Eye (tissue), 1 donor: ENCODE measurements at places on chromosomes 1 and 21.

- no peak for DNase-seq
These were observed 24.1 kb upstream of the RABGAP1L start for GRCh38 chr1:174135211-174135610.

DNA sequence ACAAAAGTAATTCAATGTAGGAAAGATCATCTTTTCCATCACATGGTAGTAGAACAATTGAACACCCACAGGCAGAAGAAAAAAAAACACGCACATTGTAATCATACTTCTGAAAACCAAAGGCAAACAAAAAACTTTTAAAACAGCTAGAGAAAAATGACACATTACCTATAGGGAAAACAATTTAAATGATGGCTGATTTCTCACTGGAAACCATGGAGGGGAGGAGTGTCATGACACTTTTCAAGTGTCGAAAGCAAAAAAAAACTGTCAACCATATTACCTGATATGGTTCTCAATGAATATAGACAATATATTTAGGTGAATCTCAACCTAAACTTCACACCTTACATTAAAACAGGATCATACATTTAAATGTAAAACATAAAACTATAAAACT is 776 bp upstream of the SLAMF7 start:
- no peak for DNase-seq

- no peak for DNase-seq
These were observed 760 bp upstream of the NPHP4 start for GRCh38 chr1:5992814-5993555.

- no peak for DNase-seq
These were observed 45.9 kb downstream of the SAMD13 start for GRCh38 chr1:84347271-84347931.

DNA sequence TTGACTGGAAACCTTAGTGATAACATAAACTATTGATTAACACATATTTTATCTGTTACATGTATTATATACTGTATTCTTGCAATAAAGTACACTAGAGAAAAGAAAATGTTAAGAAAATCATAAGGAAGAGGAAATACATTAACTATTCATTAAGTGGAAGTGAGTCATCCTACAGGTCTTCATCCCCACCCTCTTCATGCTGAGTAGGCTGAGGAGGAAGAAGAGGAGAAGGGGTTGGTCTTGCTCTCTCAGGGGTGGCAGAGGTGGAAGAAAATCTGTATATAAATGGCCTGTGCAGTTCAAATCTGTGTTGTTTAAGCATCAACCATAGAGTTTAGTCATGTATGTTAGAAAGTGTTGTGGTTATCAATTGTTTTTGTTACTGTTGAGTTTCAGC is 66.1 kb upstream of the CHODL start:
- DNase-seq: no peak

GRCh38 chr1:41540886-41541591 is 56.6 kb upstream of the EDN2 start:
- DNase-seq: no peak

DNA sequence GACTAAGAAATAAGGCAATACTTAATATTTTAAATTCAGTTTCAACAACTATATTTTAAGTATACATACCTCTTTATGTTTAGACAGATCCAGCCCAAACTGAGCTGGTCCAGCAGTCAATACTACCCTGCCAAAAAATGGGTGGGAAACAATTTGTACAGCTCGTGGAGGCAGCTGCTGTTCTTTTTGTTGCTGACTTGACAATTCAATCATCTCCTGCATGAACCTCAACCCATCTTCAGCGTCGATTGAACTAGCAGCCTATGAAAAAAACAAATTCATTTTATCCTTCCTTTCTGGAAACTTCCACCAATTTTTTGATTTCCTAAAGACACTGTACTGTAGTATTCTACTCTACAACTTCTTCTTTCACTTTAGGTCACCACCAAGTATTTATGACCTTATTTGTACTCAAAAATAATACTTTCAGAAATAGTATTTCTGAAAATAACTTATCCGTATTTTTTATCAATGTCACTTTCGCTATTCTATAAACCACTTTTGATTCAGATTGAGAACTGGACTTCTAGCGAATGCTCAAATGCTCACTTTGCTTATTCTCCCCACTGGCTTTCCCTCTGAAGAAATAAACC is 46.5 kb downstream of the EDEM3 start:
- DNase-seq: no peak

- DNase-seq: no peak
These were observed 111.7 kb downstream of the DUSP10 start for GRCh38 chr1:221630236-221630635.

DNA sequence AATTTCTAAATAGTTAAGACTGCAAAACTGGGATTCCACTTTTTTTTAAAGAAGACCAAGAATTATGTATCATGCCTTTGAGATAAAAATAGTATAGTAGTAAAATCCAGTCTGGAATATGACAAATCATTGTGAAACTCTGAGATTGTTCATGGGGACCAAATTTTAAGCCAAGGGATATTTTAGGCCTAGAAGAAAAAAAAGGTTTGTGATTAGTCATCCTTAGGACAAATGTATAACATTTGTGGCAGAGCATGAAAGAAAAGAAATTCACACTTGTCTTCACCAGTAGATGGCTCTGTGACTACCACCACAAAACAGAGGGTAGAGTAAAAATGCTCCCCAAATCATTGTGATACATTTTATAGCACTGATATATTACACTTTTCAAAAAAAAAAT is 226.1 kb downstream of the KCTD3 start:
- DNase-seq: peak; percentile 45

DNA sequence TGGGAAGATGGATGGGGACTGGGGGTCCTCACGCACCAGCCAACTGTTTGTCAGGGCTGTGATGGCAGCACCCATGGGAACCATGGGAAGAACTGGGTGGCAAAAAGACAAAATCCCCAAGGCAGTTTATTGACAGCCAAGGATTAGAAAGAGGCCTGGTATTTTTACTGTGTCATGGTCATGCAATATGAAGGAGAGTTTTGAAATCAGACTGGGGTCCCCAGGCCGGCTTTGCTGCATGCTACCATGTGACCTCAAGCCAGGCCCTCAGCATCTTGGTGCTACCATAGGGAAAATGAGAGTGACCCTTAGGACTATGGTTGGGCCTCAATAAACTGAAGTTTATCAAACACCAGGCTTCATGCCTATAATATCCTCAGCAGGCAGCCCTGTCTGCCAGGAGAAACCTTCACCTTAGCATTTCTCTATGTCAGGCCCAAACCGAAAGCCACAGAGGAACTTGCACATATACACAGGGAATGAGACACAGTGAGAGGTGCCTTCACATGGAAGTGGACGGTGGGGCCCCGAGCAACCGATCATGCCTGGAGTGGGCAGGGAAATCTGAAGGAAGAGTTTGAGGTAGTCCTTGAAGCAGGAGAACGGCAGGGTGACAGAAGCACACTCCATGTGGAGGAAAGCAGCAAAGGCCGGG is 203.2 kb downstream of the HIVEP3 start:
- no peak for DNase-seq

GRCh38 chr1:158728510-158729225 is 8.1 kb upstream of the OR6K3 start:
- no peak for DNase-seq

GRCh38 chr1:32377541-32378220 is 15.3 kb downstream of the TSSK3 start:
- no peak for DNase-seq

DNA sequence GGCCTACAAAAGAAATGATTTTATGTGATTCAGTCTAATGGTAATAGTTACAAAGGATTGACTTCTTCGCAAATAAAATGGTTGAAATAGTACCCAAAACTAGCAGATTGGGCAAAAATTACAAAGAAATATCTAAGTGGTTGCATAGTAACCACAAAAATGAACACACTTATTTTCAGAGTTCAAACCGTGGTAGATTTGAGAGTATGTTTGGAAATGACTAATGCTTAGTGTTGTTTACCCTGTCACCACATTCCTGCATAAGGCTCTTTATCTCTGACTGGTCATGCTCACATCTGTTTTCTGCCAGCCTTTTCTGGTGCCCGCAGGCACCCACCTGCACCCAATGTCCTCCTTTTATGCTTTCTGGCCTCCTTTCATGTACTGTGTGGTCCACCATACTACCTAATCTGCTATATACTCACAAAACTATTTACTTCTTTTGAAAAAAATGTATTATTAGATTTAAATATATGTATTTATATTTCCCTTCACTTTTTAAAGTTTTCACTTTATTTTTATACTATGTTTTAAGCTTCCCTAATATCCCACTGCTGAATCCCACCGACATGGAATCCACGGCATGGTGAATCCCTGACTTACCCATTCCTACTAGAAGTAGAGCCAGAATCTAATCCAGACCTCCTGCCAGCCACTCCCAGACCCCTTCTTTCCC is 30.3 kb downstream of the PTPRC start:
- no peak for DNase-seq

GRCh38 chr1:235767795-235768194 is 98.9 kb downstream of the LYST start:
- no peak for DNase-seq

GRCh38 chr1:60229821-60230220 is 156.3 kb upstream of the C1orf87 start:
- no peak for DNase-seq

GRCh38 chr1:75373542-75374159 is 237.3 kb downstream of the SLC44A5 start:
- DNase-seq: no peak

- peak; percentile 44 for DNase-seq
These were observed 356.8 kb downstream of the LMO4 start for GRCh38 chr1:87685311-87686135.

GRCh38 chr1:55534565-55535121 is 319.5 kb upstream of the USP24 start:
- no peak for DNase-seq

DNA sequence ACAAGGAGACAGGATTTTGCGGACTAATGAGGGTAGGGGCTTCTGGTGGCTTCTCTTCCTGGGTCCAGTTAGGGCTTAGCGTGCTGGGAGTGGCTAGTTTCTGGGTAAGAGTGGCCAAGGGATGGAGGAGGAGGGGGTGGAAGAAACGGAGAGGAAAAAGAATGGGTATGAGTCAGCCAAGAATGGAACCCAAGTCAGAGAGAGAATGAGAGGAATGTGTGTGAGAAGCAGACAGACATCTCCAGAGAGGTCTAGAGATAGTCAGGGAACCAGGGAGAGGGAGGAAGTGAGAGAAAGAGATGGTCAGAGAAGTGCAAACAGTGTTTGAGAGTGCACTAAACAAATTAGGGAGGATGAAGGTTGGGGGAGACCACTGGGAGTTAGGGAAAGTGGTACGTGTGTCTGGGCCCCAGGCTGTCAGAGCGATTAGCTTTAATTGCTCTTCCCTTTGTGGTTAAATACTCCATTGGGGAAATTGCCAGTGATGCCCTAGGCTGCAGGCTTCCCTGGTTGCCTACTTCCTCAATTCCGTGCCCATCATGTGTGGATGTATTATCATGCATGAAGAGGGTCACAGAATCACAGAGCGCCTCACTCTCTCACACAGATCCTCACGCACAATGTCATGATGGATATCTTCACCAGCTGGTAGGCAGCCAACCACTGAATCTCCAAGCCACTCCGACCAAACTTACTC is 1.4 kb downstream of the PEA15 start:
- DNase-seq: peak; percentile 64

GRCh38 chr21:29135481-29135880 is 5.0 kb downstream of the MAP3K7CL start:
- DNase-seq: no peak

- DNase-seq: peak; percentile 80
These were observed 1.5 kb upstream of the KCNH1 start for GRCh38 chr1:211135342-211135950.

GRCh38 chr1:115090540-115090939 is 1.2 kb upstream of the TSPAN2 start:
- no peak for DNase-seq

DNA sequence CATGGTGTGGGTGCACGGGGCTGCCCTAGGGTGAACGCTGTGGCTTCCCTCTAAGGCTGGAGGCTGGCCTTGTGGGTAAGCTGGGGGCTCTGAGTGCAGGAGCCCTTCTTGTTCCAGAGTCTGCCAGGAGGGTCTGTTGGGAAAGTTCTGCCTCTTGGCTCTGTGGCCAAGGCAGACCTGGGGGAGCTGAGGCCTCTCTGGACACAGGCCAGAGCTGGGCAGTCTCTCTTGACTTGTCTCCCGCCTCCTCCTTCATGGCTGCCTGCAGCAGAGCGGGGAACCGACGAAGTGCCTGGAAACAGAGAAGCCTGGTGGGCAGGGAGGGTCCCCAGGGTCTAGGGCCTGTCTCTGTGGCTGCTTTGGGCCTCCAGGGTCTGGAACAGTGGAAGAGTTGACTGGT is 30.3 kb upstream of the PEX10 start:
- no peak for DNase-seq

GRCh38 chr1:23485002-23485332 is 988 bp upstream of the ASAP3 start:
- no peak for DNase-seq

- DNase-seq: peak; percentile 52
These were observed 19.0 kb downstream of the CYB5RL start for GRCh38 chr1:54180701-54181360.

- DNase-seq: peak; percentile 62
These were observed 20.7 kb upstream of the ABCB10 start for GRCh38 chr1:229579059-229579673.
